SW 1271 (cell line): ENCODE measurements at places on chromosomes 12 and 14.
A peak's percentile ranks its signal among the peaks of the same experiment; 100 is the strongest.

- DNase-seq = no peak
Observed at GRCh38 chr14:44898551-44898950, 63.2 kb downstream of the KLHL28 start.

- DNase-seq = no peak
Observed at GRCh38 chr12:87368259-87368658, 660.9 kb downstream of the C12orf50 start.

DNA sequence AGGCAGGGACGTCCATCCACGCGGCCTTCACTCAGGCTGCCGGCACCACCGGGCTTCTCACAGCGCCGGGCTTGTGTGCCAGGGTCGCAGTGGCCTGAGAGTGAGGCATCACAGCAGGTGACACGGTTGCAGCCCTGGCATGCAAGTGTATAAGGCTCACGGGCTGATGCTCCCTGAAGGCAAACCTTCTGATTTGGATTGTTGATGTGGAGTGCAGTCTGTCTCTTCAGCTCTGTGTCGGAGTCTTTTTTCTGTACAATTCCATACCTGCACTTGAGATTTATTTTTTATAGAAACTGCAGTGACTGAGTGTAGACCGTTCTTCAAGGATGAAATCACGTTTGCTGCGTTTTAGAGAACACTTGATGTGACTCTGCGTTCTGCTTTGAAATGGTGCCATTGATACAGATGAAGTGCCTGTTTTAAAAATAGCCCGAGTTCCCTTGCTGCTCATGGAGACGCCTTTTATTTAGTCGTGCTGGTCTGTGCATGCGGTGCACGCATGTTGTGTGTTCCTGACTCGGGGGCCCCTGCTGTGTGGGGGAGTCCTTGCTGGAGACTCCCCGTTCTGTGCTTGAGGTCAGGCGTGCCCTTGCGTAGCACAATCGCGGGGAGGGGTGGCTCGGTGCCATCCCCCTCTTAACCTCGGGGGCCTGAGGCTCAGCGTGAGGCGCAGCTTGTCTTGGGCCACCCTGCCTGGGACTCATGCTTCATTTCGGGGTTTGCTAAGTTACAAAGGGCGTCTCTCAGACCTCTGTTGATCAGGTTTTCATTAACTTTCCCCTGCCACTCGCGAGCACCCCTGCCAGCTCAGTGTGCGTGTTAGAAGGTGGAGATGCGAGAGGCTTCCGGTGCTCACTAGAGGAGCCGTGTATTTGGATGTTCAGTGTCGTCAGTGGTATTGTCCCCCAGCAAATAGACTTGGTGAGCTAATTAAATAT is 21.6 kb upstream of the AMN start:
- DNase-seq = no peak

GRCh38 chr12:93734784-93735183 is 57.6 kb downstream of the CRADD start:
- no peak for DNase-seq

DNA sequence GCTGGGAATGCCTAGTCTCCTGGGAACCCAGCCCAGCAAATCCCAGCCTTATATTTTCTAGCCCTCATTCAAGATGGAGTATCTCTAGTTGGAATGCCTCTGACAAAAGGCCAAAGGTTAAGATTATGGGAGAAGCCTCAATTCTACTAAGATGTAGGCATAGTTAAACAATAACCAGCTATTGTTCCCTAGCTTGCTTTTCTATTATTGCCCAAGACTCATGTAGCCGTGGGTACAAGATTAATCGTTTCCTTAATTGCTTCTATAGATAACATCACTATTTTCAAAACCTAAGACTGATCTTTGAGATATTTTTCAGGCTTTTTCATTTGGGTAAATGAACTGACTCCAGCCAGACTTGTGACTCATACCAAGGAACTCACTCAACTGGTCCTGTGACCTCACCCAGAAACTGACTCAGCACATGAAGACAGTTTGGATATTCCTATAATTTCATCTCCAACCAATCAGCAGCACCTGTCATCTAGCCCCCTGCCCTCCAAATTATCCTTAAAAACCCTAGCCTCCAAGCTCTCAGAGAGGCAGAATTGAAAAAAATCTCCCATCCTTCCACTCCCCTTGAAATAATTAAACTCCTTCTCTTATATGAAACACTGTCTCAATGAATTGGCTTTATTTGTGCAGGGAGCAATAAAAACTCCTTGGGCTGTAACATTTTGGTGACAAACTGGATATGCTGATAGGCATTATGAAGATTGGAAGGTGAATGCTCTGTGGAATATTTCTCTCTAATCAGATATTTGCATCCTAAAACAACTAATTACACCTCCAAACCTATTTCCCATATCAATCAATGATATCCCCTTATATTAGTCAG is 589.0 kb downstream of the C12orf50 start:
- DNase-seq = peak; percentile 69
